ENCODE measurements at places on chromosomes 12 and 14.
A peak's percentile ranks its signal among the peaks of the same experiment; 100 is the strongest.

DNA sequence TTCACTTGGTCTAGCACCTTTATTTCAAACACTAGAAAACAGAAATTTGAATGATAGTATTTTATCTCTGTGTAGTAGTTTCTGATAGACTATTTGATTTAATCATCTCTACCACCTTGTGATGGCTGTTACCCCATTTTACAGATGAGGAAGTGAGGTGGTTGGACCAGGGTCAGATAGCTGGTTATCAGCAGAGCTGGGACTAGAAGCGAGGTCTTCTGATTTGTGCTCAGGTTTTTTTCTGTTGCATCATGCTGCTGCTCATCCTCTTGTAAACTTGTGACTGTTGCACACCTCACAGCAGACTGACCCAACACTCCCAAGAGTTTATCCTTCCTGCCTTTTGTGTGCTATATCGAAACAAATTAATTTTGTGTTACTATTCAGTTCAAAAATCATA lies 10.1 kb upstream of the MANSC4 start:
- DNase-seq: no peak

- DNase-seq: no peak
Observed at GRCh38 chr12:67994046-67994445, 4.8 kb downstream of the IFNG-AS1 start.

- DNase-seq: peak; percentile 71
Observed at GRCh38 chr12:52020539-52021336, 14.0 kb downstream of the TAMALIN start.

DNA sequence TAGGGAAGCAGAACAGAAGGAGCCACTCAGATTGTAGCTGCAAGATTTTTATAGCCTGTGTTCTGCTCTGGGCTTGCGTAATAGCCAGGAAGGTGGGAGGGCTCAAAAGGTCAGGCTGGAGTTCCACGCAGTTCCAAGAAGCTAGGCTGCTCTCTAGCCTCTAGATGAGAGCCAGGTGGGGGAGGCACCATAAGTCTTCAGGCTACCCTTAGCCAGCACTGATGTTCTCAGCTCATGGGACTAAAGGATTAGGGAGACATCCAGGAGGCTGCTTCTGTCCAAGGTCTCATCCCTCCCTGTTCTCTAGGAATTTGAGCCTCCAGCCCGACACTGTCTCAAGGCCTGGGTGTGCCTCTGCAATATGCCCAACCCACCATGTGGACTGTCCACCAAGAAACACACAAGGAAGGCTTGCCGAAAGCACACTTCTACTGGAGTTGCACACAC lies 1.7 kb downstream of the LMBR1L start:
- DNase-seq: no peak
